Stimulated activated CD8-positive, alpha-beta memory T cell treated with anti-CD3 and anti-CD28 coated beads, Interleukin-4, amount 100 ng/mL, for 1 hour (primary cell): ENCODE measurements at places on chromosomes 3 and 15.

DNA sequence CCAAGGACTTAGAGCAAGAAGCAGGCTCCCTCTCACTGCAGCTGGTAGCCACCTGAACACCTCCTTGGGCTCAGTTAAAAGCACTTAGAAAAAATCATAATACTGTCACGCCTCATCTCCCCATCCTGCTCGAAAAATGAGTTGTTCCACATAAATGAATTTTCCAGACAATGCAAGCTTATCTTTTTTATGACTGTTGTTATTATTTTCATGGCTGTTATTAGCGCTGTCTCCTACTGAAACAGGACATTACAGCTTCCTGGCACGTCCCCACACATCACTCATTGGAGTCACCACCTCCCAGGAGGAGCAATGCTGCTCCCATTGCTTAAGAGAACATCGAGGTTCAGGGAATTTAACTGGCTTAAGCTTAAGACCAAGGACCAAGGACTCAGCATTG, 26.5 kb downstream of the CCDC33 start:
- no peak for DNase-seq

DNA sequence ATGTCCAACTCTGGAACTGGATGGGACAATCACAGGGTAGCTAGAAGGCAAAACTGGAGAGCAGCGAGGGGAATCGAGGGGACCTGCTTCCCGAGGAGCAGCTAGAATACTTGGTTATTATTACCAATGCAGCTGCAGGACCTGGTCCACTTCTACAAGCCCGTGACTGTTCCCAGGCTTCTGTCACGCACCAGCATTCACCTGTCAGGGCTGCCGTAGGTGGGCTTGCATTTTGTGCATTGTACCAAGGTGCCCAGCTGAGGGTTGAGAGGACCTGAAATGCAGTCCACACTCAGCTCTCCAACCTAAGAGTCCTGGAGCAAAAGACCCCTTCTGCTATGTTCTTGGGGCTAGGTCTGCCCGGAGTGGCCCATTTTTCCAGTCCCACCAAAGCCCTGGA, 2.3 kb downstream of the SEMA4B start:
- DNase-seq: no peak

GRCh38 chr3:10574101-10574620, 68.8 kb upstream of the ATP2B2 start:
- no peak for DNase-seq

DNA sequence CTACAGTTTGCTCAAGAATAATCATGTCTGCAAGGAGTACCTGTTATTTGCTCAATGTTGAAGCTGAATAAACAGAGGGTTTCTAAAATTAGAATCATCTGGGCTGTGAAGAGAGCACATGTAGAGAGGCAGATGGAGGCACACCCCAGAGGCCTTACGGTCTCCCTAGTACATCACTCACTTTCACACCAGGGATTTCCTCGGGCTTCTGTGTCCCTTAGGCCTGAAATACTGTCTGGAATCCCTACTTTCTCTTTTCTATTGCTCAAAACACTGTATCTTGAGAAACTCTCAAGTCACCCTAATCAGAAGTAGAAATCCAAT, 473.7 kb upstream of the ROBO2 start:
- DNase-seq: no peak

- no peak for DNase-seq
Observed at GRCh38 chr3:72634128-72634527, 214.1 kb downstream of the SHQ1 start.

- DNase-seq: no peak
Observed at GRCh38 chr3:57910990-57911389, 97.2 kb upstream of the FLNB start.

- no peak for DNase-seq
Observed at GRCh38 chr3:129911261-129911861, 17.9 kb upstream of the TMCC1 start.

DNA sequence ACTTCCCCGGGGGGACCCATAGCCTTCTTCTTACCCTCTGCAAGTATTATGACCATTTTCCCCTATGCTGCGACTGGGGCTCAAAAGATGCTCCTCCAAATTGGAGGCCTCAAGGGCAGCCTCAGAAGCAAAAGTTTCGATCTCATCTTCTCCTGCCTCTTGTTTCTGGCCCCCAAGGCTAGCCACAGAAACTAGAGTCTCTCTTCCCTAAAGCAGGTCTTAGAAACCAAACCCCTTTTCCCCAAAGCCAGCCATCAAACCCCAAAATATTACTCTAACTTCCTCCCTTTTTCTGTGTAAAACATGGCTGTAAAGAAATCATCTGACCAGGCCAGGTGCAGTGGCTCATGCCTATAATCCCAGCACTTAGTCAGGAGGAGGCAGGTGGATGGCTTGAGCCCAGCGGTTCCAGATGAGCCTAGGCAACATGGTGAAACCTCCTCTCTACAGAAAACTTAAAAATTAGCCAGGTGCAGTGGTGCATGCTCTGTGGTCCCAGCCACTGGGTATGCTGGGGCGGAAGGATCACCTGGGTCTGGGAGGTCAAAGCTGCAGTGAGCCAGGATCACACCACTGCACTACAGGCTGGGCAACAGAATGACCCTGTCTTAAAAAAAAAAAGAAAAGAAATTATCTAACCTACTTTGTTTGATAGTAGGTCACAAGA, 36.7 kb upstream of the MFGE8 start:
- no peak for DNase-seq

- no peak for DNase-seq
Observed at GRCh38 chr15:68638953-68639515, 60.2 kb downstream of the CORO2B start.

GRCh38 chr15:65937054-65937453, 67.8 kb downstream of the RAB11A start:
- DNase-seq: no peak

- no peak for DNase-seq
Observed at GRCh38 chr3:133966954-133967353, 62.8 kb downstream of the SLCO2A1 start.

DNA sequence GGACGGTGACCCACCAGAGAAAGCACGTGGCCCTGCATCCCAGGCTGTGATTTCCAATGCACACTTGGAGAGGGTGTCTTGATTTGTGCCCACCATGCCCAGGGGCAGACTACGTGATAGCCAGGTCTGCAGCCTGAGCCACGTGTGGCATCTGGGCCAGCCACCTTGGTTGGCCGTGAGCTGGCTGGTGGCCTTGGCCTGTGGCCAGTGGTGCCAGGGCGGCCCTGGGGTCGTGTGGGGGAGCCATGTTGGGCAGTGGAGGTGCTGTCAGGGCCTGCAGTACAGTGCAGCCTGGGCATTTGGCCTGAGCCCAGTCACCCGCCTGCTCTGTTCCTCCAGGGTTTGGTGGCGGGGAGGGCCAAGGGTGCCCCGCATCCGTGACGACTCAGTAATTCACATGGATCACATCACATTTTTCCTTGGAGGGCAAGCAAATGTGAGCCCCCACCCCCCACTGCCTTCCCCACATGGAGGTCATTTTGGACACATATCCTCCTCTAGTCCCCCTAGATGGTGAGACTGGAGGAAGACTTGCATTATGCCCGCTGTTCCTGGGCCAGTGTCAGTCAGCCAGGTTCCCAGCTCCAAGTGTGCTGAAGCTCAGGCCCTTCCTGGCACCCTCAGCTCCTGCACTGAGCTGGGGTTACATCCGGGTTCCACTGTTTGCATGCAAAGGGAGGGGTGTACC, 201.4 kb downstream of the UBE3A start:
- no peak for DNase-seq

DNA sequence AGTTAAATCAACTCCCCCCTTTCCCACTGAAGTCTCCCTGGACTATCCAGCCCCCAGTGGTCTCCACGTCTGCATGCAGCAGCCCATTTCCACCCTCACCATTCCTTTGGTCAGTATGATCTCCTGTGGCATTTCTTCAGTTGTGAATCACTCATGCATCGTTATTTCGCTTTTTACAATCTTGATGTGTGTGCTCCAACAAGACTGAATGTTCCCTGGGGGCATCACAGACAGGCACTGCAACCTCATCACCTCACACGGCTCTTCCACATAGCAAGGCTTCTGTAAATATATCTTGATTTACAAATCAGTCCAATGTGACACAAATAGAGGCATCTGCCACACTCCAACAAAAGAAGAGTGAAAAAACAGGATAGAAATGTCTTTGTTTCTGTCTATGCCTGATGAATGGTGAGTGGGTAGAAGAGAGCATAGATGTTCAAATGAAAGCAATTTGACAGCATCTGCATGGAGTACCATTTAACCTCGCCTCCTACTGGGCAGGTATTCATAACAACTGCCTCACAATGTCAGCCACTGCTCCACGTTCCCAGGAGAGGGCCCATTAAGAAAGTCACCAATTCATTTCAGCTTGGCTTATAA, 5.2 kb downstream of the HEG1 start:
- no peak for DNase-seq

GRCh38 chr3:147184794-147185193, 221.5 kb downstream of the ZIC4 start:
- no peak for DNase-seq

DNA sequence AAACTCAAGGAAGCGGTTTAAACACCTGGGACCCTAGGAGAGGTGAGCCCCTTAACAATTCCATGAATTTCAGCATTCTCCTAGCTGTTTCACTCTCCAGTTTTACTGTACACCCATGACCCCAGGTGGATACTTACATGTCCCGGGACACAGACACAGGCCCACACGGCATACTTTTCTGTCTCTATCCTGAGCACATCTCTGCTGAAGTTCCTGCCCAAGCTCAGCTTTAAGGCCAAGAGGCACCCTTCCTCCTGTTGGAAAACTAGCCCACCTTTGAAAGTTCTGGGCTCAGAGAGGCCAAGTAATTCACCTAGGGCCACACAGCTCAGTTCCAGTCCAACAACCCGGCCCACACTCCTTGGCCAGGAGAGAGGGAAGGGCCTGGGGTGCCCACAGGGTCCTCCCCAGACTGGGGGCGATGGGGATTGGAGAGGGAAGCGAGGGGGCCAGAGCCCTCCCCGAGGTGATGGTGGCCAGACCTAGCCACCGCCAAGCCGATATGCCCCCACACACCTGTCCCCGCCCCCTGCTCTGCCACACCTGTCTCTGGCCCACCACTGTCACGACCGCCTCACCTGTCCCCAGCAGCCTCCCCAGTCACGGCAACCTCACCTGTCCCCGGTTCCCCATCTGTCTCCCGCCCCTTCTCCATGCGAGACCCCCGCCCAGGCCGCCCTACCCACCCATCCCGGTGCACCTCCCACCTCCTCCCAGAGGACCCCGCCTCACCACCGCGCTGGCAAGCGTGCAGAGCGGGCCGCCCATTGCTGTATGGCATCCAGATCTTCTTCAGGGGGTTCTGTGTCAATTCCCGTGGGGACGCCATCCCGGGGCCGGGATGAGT, 431 bp downstream of the PFKFB4 start:
- no peak for DNase-seq

- no peak for DNase-seq
Observed at GRCh38 chr3:134325061-134325705, 49.1 kb downstream of the AMOTL2 start.

GRCh38 chr3:37320276-37320675, 145.9 kb upstream of the LRRFIP2 start:
- DNase-seq: no peak

GRCh38 chr3:112653881-112654300, 12.9 kb upstream of the CCDC80 start:
- no peak for DNase-seq

- DNase-seq: no peak
Observed at GRCh38 chr3:152235709-152236298, 32.9 kb upstream of the MBNL1 start.

DNA sequence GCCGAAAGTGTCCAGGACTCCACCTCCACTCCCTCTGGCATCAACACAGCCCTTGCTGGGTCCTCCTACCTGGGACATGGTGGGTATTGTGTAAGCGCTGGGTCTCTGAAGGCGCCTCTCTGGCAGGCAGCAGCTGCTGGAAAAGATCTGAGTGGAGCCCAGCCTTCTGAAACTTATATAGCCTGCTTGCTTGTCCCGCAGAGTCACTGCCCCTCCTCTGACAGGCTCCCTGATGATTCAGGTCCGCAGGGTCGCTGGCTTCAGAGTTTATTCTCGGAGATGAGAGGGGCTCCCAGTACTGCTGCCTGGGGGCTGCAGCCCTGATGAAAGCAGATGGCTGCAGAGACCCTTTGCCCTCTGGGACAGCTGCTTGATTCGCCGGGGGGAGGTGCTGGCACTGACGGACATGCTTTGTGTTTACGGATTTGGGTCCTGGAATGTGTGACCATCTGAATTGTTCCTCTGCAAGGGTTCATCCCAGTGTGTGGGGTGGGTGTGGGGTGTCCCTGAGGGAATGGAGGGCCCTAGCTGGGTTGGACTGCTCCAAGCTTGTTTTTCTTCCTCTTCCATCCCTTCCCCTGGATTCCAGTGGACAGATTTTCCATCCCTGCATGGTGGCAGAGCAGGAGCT, at the start of gene MUSTN1:
MUSTN1 (minus strand) TSS at position 149 of the 631 bp plus-strand sequence; CDS start at position 78, 71 bp downstream.
- no peak for DNase-seq

GRCh38 chr3:85796140-85796539, 837.4 kb downstream of the CADM2 start:
- DNase-seq: no peak

GRCh38 chr3:149415484-149415883, 38.0 kb upstream of the TM4SF1 start:
- DNase-seq: no peak

DNA sequence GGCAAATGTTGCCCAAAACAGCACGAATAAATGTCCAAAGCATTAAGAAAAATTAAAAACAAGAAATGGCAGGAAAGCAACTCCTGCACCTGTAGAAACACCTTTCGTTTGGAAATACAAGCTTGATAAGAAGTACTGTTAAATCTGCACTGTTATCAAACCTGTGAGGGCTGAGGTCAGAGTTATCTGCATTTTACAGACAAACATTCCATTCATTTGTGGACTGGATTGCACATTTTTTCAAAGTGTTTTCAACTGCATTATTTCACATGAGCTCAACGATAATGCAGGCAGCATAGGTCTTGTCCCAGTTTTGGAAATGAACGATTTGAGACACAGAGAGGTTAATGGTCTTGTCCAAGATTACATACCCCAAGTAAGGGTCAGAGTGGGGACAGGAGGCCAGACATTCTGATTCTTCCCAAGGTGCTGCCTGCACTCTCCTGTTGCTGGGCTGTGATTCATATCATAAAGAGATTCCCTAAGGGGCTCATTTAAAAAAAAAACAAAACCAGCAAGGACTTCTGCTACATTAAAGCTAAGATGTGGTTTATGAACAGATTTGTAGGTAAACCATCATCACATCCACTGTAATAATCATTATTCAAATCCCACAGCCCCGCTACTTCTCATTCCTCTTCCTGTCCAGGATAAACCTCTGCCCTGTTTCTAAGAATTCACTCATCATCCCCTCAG, 13.0 kb downstream of the GUCA1C start:
- DNase-seq: no peak

DNA sequence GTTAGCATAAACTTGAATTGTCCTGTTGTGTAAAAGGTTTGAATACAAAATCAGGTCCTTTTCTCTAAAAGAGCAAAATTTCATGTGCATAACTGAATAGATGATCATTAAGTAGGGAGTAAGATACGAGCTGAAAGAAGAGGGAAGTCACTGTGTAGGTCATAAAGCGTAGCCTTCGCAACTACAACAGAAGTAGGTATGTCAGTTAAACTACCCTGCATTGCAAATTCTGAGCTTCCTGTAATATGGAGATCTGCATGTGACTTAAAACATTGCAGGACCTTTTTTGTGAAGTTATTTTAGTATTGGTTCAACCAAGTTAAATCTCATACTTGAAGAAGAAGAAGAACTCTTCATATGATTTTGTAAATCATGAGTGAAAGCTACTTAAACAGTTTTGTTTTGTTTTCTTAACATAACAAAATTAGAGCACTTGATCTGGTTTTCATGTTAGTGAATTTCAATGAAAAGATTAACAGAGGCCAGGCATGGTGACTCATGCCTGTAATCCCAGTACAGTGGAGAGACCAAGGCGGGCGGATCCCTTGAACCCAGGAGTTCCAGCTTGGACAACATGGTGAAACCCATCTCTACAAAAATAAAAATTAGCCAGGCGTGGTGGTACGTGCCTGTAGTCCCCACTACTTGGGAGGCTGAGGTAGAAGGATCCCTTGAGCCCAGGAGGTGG, 26.4 kb downstream of the ARMC8 start:
- no peak for DNase-seq
